ENCODE measurements at places on chromosomes 7 and 10.

GRCh38 chr10:22724773-22725172, 10.4 kb upstream of the PIP4K2A start:
- peak; percentile 51 for DNase-seq

GRCh38 chr10:3805791-3806461, 20.9 kb upstream of the KLF6 start:
- DNase-seq = peak; percentile 84

DNA sequence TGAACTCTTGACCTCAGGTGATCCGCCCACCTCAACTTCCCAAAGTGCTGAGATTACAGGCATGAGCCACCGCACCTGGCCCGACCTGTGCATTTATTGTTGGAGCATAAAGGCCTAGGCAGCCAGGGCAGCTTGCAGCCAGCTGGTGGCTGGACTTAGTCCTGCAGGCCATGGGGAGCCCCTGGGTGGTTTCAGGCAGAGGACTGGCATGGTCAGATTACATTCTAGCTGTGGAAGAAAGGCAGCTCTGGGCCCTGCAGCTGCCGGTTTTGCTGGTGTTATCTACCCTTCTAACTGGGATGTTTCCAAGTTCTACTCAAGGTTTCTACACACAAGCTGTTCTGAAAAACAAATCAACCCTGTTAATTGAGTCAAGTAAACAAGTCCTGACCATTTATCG, 22.7 kb upstream of the MKRN1 start:
- DNase-seq = no peak

DNA sequence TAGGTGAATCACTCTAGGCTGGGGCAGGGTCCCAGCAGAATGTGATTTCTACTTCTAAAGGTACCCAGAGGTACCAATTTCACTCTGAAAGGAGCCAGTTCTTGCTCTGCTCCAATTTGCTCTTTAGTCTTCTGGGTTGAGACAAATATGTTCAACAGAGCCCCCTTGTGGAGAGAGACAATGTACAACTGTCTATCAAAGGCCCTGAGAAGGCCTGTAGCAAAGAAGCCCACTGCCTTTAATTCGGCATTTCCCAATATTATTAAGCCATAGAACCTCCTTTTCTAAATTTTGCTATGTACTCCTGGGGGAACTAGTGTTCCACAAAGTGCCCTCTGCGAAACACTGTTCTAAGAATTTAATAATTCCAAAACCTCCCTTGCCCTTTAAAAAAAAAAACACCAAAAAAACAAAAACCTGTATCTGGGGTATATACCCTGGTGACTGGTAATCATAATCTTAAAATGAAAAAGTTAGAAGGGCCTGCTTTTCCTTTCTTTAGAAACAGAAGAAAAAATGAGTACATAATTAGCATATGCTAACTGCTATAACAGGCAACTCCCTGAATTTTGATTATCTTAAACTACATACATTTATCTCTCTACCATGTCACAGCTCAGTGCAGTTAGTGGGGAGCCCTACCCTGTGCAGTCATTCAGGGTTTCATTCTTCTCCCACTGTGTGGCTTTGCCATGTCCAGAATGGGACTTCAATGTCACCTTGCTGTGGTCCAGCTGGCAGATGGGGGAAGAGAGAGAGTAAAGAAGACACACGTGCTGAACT, 160.9 kb upstream of the BMPER start:
- peak; percentile 46 for DNase-seq

- no peak for DNase-seq
Measured at GRCh38 chr10:43264344-43264964, 2.4 kb downstream of the RASGEF1A start.

- DNase-seq = peak; percentile 19
Measured at GRCh38 chr7:123709525-123709924, 39.3 kb downstream of the WASL start.

- DNase-seq = peak; percentile 77
Measured at GRCh38 chr7:30476459-30477145, 2.0 kb downstream of the NOD1 start.

DNA sequence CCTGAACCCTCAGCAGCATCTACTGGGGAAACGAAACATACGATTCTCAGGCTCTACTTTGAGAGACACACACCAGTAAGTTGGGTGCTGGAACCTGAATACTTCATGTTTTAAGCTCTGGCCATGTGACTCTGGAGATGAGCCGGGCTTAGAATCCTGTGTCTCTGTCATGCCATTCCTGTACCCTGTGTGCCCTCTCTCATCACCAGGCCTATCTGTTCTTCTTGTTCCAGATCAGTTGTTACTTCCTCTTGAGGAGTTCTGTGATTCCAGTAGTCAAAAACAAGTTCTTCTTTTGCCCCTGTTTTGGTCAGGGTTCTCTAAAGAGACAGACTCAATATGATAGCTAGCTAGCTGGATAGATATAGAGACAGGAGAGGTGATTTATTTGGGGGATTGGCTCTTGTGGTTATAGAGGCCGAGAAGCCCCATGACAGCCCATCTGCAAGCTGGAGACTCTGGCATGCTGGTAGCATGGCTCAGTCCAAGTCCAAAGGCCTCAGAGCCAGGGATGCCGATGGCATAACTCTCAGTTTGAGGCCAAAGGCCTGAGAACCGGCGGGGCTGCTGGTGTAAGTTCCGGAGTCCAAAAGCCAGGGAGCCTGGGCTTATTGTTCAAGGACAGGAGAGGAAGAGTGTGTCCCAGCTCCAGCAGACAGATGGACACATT, 54.3 kb downstream of the CHN2 start:
- DNase-seq = peak; percentile 60

DNA sequence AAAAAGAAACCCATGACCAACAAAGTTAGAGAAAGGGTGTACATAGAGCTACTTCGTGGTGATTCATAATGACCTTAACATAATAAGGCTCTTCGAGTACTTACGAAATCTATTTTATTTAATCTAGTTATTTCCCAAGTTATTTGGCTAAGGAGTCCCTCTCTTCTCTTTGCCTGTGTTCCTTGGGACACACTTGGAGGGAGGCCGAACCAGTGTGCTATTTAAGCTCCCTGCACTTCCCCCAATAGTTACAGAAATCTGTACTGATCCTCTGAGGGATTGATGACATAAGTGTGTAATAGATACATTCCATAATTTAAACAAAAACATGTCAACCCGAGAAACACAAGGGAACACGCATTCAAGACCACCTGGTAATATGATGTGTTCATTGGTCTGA, 351.1 kb downstream of the GATA3 start:
- DNase-seq = no peak

- DNase-seq = no peak
Measured at GRCh38 chr7:6205971-6206660, 66.3 kb downstream of the CYTH3 start.

GRCh38 chr7:15685358-15686294, 857 bp downstream of the MEOX2 start:
- DNase-seq = no peak

GRCh38 chr7:29143751-29144150, 2.6 kb downstream of the CPVL start:
- DNase-seq = no peak

- DNase-seq = no peak
Measured at GRCh38 chr10:104035194-104036068, 50.2 kb downstream of the COL17A1 start.

GRCh38 chr7:22651534-22652243, 75.3 kb upstream of the IL6 start:
- no peak for DNase-seq

DNA sequence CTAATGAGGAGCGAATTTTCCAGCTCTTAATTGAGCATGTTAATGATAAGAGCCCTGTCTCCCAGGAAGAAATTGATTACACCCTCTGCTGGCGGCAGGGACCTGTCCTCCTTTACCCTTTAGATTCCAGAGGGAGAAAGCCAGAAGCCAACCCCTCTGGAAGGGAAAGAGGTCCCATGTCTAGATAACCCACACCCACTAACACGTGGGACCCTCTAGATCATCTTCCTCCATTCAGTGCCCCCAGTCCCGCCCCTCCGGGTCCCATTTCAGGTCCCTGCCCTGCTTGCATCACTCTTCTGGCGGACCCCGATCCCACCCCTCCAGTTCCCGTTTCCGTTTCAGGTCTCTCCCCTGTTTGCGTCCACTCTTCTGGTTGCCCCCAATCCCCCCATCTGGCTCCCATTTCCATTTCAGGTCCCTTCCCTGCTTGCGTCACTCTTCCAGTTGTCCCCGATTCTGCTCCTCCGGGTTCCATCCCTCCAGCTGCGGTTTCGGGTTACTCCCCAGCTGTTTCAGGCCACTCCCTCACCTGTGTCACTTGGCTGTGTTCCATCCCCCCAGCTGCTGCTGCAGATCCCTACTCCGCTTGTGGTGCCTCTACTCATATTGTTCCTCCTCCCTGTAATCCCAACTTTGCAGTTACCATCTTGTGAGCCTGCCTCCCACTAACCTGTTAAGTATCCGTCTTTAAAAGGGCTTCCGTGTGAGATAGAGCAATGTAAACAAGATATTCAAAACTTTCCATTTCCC, 202.4 kb downstream of the SH2D4B start:
- DNase-seq = no peak

DNA sequence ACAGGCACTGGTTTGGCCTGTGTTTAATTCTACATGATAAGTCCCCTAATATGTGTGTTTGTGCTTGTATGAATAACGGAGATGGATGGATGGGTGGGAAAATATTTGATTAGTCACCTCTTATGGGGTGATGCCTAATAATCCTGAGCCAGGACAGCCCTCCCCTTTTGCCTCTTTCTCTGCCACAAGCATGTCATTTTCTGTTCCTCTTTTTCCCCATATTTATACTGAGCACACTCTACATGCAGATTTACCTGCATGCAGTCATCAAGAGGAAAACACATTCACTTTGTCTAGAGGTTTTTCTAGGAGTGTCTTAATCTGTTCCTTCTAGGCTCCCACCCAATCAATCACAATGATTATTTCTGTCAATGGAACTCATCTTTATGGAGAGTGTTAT, 111.6 kb upstream of the TBX20 start:
- DNase-seq = no peak

DNA sequence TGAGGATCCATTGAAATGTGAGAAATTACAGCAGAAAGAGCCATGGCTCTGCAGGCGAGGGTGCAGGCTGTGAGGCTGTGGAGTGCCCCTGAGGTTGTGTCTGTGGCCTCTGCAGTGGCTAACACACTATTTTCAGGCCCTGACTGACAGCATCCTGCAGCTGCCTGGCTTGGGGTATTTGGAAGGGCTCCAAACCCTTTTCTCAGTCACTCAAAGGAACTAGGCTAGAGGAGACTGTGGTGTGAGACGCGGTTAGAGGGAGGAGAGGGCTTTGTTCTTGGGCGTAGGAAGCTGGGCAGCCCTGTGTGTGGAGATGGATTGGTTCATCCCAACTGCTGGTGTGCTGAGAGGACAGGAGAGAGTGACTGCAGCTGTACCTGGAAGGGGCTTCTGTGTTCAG, 134.9 kb downstream of the RAMP3 start:
- DNase-seq = no peak

DNA sequence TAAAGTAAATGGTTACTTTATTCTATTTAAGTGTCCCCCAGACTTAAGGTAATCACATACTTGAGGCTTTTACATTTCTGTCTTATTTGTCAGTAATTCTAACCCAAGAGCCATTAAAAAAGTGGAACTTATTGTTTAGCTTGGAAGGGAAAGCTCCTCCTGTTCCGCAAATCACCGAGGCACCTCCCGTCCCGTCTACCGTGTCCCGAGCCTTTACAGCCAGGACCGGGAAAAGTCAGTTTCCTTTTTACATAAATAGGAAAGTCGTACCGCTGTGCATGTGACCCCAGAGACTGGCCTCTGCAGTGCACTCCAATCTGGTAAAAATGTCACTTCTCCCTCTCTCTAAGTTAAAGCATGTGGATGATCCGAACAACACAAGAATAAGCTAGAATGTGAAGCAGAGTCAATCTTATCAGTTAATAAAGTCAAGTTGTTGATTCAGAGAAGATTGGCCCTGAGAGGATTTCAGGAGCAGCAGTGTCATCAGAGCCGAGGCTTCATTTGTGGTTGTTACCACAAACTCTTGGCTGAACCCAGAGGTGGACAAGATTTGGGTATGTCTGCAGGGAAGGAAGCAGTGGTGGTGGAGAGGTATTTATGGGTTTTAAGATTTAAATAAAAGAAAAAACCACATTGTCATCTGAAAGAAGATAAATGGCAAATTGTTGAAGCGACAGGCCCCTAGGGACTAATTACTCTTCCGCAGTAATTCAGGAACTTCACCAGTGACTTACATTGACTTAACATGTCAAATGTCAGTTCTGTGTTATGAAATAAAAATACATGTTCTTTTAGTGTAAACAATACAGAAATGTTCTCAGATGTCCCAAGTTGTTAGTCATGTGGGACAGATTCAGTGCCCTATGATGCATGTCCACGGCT, 316.6 kb upstream of the ZNF32 start:
- DNase-seq = peak; percentile 39

DNA sequence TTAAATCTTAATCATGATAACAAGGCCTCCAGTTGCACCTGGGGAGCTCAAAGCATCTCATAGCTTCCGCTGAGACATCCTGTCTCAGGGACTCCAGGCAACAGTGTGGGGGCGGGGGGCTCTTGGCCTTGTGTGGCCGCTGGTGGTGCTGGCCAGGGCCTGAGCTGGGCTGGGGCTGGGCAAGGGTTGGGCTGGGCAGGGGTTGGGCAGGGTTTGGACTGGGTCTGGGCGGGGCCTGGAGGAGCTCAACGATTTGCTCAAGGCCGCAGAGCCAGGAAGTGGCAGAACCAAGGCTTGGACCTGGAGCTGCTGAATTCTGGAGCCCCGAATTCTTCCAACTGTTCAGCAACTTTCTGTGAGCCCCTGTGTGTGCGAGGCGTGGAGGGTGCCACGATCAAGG, 37.9 kb upstream of the PSMG3 start:
- DNase-seq = no peak

GRCh38 chr7:68288144-68288593, 1291.5 kb downstream of the TYW1 start:
- DNase-seq = no peak

- no peak for DNase-seq
Measured at GRCh38 chr7:113076703-113077102, 9.9 kb downstream of the GPR85 start.

GRCh38 chr10:71964098-71964742, at the start of gene CHST3:
Gene CHST3, plus strand, starts transcription at chr10:71964395. Its CDS starts 41,448 bp downstream, at chr10:72005843.
- DNase-seq = peak; percentile 35

DNA sequence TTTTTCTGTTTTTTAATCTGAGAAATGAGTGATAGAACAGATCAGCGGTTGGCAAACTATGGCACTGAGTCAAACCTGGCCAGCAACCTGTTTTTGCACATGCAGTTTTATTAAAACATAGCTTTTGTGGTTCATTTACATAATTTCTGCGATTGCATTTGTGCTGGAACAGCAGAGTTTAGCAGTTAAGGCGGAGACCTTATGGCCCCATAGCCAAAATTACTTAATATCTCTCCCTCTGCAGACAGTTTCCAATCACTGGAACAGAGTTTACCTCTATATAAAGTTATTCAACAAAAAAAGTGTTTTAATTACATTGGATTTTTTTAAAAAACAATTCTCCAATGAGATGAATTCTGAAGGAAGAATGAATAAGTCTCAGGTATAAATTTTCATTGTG, 212.1 kb downstream of the DGKB start:
- DNase-seq = no peak

DNA sequence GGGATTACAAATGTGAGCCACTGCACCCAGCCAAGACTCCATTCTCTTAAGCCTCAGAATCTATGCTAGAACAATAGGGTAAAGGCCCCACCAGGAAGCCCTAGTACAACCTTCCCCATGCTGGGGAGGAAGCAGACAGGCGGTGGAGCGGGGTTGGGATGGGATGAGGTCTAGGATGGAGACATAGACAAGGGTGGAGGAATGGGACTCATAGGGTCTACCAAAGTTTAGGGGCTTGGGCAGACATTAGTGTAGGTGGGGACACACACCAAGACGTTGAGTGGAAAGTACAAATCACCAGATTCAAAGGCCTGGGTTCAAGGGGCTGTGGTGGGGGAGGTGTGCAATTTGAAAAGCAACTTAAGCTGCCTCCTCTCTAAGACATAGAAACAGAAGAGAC, 19.3 kb downstream of the PRSS2 start:
- no peak for DNase-seq

GRCh38 chr10:113765910-113766309, 14.4 kb downstream of the PLEKHS1 start:
- DNase-seq = no peak
